GM12878 (cell line): ENCODE measurements at places on chromosomes 16 and 17. TPM values are rescaled to one million over a fixed set of nuclear protein-coding genes. Genes with fewer than 3 reads are reported as not detected.

DNA sequence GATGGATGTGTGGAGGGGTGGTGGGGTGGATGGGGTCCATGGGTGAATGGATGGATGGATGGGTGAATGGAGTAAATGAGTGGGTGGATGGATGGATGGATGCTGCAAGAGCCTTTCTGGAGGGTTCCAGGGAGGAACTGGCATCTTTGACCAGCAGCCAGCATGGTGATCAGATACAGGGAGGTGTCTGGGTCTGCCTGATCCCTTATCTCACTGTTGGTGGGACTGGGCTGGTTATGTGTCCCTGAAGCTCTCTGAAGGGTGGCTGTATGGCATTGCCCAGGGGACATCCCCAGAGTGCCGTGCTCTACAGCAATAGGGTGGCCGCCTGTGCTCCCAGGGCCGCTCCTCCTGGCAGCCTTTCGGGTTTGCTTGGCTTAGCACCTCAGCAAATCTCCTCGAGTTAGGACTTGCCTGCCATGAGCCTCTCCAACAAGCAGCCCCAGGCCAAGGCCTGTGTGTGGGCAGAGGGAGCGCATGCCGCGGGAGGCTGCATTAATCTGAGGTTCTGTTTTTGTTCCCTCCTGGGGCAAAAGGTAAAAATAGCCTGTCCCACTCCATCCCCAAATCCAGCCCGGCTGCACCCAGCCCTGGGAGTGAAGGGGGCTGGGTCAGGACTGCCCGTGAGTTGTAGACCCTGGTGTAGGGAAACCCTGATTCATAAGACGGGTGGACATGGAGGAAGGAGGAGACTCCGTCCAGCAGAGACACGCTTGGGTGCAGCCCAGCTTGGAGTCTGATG is 165.4 kb downstream of the SEC14L1 start:
- DNase-seq = no peak
- H3K4me3 ChIP-seq = no peak overlapping the region
- H3K27me3 ChIP-seq = no peaks in the 10 kb centered on the region
- no peaks in the 10 kb centered on the region for H3K4me1 ChIP-seq
- H3K27ac ChIP-seq = no peak overlapping the region

DNA sequence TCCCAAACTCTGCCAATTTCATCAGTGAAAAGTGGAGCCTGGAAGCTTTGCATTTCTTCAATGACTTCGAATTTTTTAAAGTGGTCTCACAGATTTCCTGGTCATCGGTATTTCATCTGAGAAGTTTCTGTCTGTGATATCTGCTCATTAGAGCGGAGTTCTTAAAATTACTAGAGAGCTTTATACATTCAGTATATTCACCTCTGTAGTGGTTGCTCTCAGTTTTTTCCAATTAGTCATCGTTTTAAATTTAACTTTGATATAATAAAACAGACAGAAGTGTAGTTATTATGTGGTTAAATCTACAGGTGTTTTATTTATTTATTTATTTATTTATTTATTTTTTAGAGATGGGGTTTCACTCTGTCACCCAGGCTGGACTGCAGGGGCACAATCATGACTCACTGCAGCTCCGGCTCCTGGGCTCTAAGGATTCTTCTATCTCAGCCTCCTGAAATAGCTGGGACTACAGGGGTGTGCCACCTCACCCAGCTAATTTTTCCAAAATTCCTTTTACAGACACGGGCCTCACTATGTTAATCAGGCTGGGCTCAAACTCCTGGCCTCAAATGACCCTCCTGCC is 16.0 kb downstream of the ARHGAP17 start:
- H3K27me3 ChIP-seq = no peaks in the 10 kb centered on the region
- no peak overlapping the region for H3K27ac ChIP-seq
- DNase-seq = no peak
- peaks cover 15% of the 10 kb centered on the region for H3K36me3 ChIP-seq
- no peak overlapping the region for H3K4me3 ChIP-seq

GRCh38 chr17:34499576-34499975 is 79.8 kb upstream of the TMEM132E start:
- H3K4me1 ChIP-seq = peaks cover 7% of the 10 kb centered on the region
- no peaks in the 10 kb centered on the region for H3K36me3 ChIP-seq
- no peak overlapping the region for H3K27ac ChIP-seq
- no peaks in the 10 kb centered on the region for H3K27me3 ChIP-seq
- no peak for DNase-seq

DNA sequence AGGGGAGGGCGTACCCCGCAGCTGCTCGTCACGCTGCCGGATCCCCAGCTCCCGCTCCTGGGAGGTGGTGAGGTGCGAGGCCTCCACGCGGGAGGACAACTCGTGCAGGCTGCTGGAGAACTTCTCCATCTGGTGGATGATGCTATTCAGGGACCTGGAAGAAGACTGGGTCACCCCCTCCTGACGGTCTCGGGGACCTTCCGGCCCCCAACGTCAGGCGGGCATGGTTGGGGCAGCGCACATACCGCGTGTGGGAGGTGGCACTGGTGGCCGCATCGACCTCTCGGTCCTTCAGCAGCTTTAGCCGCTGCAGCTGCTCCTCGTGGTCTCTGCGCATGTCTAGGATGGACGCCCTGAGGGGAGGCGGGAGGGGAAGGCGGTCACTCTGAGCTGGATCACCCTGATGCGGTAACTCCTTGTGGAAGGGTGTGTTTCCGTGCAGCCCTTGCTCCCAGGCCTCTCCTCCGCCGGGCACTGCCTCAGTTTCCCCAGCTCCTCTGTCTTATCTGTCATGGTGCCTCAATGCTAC is 13.3 kb upstream of the MRPL38 start:
- H3K27ac ChIP-seq = no peak overlapping the region
- no peaks in the 10 kb centered on the region for H3K27me3 ChIP-seq
- H3K36me3 ChIP-seq = no peaks in the 10 kb centered on the region
- DNase-seq = no peak
- H3K4me1 ChIP-seq = no peaks in the 10 kb centered on the region

DNA sequence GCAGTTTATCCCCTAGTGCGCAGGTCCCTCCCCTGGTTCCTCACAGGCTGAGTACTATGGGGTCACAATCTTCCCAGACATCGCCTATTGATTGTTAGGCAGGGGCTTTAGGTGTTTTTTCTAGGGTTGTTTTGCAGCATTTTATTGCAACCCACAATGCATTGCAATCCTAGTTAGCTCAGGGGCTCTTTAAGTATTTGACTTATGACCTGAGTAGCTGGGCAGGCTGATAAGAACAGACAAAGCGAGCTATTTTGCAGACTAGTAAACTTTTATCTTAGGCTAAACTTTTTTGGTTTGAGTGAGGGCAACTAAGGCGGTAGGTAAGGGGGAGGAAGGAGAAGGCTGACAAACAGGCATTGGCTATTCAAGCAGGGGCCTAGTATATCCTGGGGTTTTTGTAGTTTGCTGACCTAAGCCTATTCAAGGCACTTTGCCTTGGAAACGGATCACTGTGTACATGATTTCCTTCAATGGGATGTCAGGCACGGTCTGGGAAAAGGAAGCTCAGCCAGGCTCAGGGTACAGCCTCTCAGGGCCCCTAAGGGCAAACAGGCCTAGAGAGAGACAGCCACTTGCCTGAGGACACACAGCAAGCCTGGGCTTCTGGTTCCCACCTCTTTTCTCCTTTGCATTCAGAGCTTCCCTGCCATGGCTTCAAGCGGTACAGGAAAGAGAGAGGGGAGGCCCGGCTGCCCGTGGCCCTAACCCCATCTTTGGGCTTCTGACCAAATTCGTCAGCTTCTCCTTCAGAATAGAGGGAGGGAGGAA is 6.4 kb downstream of the DRC7 start:
- H3K4me3 ChIP-seq = no peak overlapping the region
- no peaks in the 10 kb centered on the region; the same call in 1 of the 2 replicates for H3K27me3 ChIP-seq
- H3K27ac ChIP-seq = no peak overlapping the region
- no peaks in the 10 kb centered on the region for H3K36me3 ChIP-seq
- H3K4me1 ChIP-seq = no peaks in the 10 kb centered on the region

GRCh38 chr16:64858076-64858475 is 263.8 kb downstream of the CDH11 start:
- H3K4me1 ChIP-seq = no peaks in the 10 kb centered on the region
- no peaks in the 10 kb centered on the region for H3K36me3 ChIP-seq
- H3K27me3 ChIP-seq = no peaks in the 10 kb centered on the region
- no peak for DNase-seq
- no peak overlapping the region for H3K4me3 ChIP-seq
- H3K27ac ChIP-seq = no peak overlapping the region

DNA sequence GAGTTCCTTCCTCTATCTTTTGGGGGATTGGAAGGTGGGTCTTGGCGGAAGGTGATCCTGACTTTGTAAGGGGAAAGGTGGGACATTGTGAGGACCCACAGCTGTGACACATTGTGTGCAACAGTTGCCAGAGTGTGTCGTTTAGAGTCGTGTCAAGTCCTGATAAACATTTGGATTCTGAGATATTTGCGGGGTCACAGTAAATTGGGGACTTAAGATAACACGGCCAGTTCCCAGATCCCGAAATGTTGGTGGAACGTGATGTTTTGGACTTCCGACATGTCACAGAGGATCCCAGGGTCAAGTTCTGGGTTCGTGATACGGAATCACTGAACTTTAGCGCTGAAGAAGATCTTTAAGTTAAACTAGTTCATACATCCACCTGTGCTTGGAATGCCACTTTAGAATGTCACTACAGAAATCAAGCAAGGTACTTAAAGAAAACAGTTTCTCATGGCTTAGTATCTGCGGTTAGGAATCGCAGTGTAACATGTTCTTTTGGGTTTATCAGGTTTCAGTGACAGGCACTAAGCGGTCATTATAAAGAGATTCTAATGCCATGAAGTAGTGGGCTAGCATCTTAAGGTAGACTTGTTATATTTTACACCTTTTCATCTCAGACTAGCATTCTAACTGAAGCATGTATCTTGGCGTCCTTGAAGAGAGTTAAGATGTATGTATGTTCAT is 815 bp downstream of the ATAD5 start:
- H3K27me3 ChIP-seq = no peaks in the 10 kb centered on the region
- peaks cover 4% of the 10 kb centered on the region; the same call in 1 of the 2 replicates for H3K4me1 ChIP-seq
- DNase-seq = no peak

DNA sequence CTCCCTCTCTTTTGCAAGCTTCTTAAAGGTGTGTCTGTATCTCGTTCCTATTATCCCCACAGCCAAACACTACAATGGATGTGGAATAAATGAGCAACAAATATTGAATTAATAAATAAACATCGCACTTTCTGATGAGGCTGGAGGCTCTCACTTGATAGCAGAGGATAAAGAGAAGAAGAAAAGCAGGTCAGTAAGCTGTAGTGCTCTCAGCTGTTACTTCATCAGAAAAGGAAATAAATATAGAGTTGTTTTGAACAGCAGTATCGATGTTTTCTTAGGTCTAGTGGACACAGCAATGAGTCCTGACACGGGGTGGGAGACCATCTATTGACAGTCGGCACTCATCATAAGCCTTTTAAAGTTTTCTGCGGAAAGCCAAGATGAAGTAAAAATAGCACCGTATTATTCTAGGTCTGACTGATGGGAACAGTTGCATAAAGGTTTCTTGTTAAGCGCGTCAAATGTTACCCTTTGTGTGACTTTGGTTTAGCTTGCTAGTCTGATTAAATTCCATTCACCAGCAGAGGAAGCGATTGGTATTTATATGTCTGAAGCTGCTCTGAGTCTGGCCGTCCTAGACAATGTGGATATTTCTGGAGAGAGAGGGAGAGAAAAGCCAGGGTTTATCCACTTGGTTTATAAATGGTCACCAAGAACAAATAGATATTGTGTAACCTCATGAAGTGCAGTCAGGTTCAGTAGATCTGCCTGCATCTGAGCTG is 646.1 kb downstream of the CDH11 start:
- H3K4me3 ChIP-seq = no peak overlapping the region
- no peaks in the 10 kb centered on the region for H3K36me3 ChIP-seq
- H3K27me3 ChIP-seq = no peaks in the 10 kb centered on the region
- no peak for DNase-seq
- no peaks in the 10 kb centered on the region for H3K4me1 ChIP-seq

DNA sequence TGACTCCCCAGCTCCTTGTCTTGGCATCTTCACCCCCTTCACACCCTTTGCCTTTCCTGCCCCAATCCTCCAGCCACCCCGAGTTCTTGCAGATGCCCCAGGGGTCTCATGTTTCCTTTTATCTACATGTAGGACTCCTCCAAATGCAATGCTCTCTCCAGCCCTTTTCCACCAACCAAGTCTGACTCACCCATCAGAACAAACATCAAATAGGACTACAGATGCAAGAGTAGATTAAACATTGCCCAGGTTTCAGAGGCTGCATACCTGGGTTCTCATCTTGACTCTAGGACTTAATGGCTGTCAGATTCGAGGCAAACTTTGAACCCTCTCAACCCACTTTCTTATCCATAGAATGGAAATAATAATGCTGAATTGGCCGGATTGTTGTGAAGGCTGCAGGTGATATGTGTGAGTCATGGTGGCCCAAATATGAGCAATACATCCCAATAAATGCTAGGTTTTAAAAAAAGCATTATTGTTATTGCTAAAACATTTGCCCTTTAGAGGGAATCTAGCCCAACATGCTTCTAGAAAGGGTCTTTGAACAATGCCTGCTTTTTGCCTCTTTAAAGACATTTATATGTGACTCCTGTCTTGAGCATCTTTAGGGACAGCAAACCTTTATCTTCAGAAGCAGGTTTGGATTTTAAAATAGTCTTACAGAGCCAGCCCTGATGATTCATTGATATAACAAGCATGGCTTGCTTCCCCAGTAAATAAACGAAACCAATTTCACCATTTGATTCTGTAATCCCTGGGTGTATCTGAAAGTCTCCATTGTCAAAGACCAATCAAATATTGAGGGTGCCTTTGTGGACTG is 310.1 kb downstream of the FOXL1 start:
- H3K27me3 ChIP-seq = no peaks in the 10 kb centered on the region
- DNase-seq = no peak
- no peaks in the 10 kb centered on the region for H3K4me1 ChIP-seq
- no peak overlapping the region for H3K4me3 ChIP-seq
- H3K36me3 ChIP-seq = no peaks in the 10 kb centered on the region
- H3K27ac ChIP-seq = no peak overlapping the region

DNA sequence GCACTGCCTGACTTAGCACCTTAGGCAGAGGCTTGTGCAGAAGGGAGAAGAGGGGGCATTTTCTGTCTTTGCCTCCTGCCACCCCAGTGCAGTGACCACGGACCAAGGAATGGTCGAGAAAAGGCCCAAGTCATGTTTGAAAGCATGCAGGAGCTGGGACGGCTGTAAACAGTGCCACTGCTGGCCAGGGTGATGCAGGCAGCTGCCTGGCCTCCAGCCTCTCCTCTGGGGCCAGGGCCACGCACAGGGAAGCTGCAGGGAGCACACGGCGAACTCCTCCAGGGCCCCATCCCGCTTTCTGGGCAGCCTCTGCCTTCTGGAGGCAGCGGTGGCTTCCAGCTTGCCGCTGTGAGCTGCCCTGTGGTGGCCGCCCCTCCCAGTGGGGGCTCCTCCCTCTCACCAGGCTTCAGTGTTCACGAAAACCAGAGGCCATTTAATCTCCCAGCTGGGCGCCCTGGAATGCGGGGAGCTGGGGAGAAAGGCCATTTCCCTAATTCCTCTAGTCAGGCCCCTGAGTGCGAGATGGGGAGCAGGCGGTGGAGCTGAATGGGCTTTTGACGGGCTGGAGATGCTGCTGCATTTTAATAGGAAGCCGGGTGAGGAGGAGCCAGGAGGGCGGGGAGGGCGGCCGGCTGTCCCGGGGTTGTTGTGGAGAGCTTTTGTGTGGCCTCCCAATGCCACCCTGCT is 28.7 kb upstream of the DNAI2 start:
- H3K36me3 ChIP-seq = no peaks in the 10 kb centered on the region
- no peaks in the 10 kb centered on the region for H3K27me3 ChIP-seq
- H3K27ac ChIP-seq = no peak overlapping the region
- no peak overlapping the region for H3K4me3 ChIP-seq

The PIRT gene
- not detected in 2 replicates for total RNA-seq
